Type B pancreatic cell (in vitro differentiated cells): ENCODE measurements at places on chromosomes 6 and 20. TPM values are rescaled to one million over a fixed set of nuclear protein-coding genes. Genes with fewer than 3 reads are reported as not detected.
A peak's percentile ranks its signal among the peaks of the same experiment; 100 is the strongest.

Gene CCN2
- 33.8 and 75.5 TPM in 2 replicates for total RNA-seq

Gene OVOL2
- total RNA-seq: 7.3 and 17.5 TPM in 2 replicates

Gene SLC22A16
- total RNA-seq: not detected in 2 replicates

- H3K4me3 ChIP-seq: no peak overlapping the region
- no peak overlapping the region for H3K27ac ChIP-seq
- no peak for DNase-seq
- peaks cover 12% of the 10 kb centered on the region for H3K4me1 ChIP-seq
- no peaks in the 10 kb centered on the region for H3K27me3 ChIP-seq
Measured at GRCh38 chr6:150966786-150967185, 101.3 kb downstream of the MTHFD1L start.

GRCh38 chr6:144415835-144416237, 130.7 kb downstream of the UTRN start:
- H3K27ac ChIP-seq: peak overlapping the region; percentile 10
- H3K4me3 ChIP-seq: no peak overlapping the region
- no peaks in the 10 kb centered on the region for H3K27me3 ChIP-seq
- peaks cover 26% of the 10 kb centered on the region for H3K4me1 ChIP-seq
- no peak for DNase-seq
- no peaks in the 10 kb centered on the region for H3K36me3 ChIP-seq

DNA sequence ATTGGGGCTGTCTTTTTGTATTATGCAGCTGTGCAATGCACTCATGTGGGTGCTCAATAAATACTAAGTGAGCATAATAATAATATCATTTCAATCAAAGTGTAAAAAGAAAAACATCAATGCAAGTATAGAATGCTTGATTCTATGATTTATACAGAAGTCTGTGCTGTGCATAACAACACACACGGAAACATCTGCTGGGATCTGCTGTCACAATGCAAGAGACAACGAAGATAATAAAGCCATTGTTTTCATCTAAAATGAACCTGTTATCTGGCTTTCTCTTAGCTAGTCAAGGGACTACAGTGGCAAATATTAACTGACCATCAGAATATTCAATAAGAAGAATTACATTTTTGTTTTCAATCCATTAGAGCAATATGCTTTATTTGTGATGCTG, 1156.9 kb upstream of the MAP3K7 start:
- H3K4me3 ChIP-seq: no peak overlapping the region
- no peaks in the 10 kb centered on the region for H3K36me3 ChIP-seq
- no peak overlapping the region for H3K27ac ChIP-seq
- no peak for DNase-seq
